ENCODE measurements at places on chromosomes 1 and 21.

DNA sequence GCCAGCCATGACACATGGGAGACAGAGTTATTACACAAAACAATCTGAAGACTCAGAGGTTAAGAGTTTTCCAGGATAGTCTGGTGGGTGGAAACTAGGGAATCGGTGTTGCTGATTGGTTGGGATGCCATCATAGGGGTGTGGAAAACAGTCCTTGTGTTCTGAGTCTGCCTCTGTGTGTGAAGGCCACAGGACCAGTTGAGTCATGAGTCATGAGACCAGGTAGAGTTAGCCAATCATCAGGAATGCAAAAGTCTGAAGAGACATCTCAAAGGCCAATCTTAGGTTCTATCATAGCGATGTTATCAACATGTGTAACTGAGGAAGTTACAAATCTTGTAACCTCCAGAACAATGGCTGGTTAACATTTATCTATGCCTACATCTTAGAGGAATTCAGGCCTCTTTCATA lies 49.7 kb upstream of the NEK7 start:
- DNase-seq: no peak

GRCh38 chr1:179034720-179035119 lies 9.0 kb downstream of the FAM20B start:
- no peak for DNase-seq

GRCh38 chr1:28421744-28422143 lies 52.2 kb downstream of the PHACTR4 start:
- DNase-seq: no peak

- no peak for DNase-seq
These were observed 117.3 kb downstream of the UCHL5 start for GRCh38 chr1:192941722-192942411.

GRCh38 chr1:182149411-182149965 lies 88.0 kb upstream of the ZNF648 start:
- DNase-seq: no peak

DNA sequence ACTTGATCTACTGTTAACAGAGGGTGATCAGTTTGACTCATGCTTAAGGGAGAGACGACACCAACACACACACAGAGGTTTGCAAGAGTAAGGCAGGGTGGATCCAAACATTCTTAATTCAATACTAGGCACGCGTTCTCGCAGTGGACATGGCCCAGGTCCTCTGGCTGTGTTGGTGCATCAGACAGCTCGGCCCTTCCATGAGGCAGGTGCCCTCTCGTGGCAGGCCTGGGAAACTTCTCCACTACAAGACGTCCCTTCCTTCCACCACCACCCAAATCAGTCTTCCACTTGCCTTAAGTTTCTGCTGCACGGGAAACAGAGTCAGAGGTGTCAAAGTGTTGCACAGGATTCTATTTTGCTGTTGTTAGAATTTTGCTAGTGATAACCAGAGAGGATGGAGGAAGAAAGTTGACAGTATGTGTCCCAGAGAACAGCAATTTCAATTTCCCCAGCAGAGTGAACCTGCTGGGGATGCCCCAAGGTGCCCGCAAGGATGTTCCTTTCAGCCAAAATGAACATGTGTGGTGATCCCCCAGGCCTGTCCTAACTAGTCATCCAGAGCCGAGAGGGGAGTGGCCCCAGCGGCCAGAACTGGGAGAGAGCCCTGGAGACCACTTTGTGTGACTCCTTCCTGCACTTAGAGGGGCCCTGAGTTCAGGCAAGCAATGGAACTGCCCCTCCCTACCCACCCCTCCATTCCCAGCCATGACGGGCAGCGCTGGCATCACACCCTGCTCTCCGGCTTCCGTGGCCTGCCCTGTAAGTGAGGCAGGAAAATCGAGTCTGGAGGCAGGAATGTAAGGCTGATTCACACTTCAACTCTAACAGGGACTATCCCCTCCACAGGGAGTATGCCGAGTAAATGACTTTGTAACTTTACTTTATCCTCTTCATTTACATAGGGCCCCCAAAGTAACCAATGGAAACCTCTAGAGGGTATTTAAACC lies 34.8 kb downstream of the MX1 start:
- DNase-seq: no peak

DNA sequence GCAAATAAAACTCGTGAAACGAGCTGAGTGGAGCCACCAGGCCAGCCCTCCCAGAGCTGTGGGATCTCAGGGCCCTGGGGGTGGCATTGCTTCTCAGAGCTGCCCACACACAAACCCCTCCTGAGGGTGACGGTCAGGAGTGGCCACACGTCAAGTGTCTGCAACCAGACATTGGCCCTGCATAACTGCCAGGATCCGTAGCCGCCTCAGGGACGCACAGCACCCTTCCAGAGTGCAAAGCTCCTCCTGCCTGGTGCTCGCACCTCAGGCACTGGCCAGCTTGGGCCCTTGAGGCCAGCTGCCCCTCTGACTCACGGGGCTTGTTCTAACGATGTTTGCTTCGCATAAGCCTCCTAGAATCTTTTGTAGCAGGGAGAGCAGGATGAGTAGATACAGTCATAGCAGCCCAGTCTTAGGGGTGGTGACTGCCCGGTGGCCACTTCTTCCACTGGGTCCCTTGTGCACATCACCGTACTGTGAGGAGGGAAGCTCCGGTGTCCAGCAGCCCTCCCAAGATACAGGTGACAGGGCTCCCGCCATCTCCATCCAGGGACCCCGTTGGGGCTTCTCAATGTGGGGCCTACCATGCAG lies 5.0 kb downstream of the WNT3A start:
- DNase-seq: no peak

GRCh38 chr1:42833981-42834380 lies 12.4 kb upstream of the ZNF691 start:
- DNase-seq: no peak

- DNase-seq: no peak
These were observed 52.0 kb upstream of the FAM20B start for GRCh38 chr1:178973652-178974101.

- DNase-seq: no peak
These were observed 29.6 kb upstream of the BTG2 start for GRCh38 chr1:203275656-203276272.

- no peak for DNase-seq
These were observed 273.8 kb downstream of the FAM72C start for GRCh38 chr1:143698016-143698415.

DNA sequence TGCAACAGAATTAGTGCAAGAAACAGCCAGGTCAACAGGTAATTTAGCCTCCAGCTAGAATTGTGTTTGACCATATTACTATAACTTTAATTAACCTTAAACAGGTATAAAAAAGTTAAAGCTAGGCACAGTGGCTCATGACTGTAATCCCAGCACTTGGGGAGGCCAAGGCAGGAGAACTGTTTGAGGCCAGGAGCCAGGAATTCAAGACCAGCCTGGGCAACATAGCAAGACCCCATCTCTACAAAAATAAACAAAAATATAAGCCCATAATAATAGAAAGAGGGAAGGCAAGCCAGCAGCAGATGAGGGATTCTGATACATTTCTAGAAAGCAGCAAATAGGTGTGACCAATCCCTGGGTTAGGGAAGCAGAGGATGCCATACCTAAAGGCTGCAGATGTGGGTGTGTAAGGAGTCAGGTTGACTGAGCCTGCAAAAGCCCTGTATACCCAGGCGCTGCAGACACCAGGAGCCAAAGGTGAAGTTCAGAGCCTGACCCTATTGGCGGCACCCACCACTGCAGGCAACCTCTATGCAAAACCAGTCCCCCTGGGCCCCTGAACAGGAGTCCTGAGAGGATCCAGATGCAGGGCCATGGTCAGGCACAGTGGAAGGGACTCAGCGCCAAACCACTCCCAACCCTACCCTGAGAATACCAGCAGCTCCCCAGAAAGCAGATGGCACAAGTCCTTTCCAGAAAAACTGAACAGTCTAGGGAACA lies 19.3 kb upstream of the LSS start:
- no peak for DNase-seq

GRCh38 chr1:170145061-170145460 lies 698 bp upstream of the NTMT2 start:
- DNase-seq: no peak

GRCh38 chr21:38858026-38858811 lies 52.5 kb downstream of the ETS2 start:
- DNase-seq: no peak

DNA sequence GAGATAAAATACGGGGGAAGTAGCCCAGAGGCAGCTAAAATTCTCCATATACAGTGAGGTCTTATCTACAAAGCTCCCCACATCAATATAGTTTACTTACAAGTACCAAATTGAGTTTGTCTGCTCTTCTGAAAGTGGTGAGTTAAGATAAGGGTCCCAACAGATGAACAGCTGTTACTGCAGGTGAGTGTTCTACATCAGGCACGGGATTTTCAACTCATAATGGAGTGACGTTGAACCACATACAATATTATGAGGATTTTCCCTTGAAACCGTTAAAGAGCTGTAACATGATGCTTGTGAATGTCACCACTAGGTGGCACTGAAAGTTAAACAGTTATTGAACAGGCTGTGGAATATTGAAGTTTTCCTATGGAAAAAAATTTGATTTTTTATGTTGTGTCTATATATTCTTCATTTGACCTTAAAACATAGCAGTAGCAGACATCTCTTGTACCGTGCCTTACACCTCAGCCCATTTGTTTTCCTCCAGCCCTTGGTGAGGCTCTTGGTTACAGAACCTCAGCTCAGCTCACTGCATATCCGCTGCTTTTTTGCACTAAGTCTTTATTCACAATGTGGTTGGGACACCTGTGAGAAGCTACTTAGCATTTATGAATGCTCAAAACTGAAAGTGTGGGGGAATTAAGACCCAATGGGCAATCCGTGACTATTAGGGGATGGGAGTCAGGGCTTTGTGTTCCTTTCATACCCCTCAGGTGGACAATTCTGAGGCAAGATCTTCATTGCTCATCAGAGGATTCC lies 23.2 kb downstream of the CD1D start:
- no peak for DNase-seq

DNA sequence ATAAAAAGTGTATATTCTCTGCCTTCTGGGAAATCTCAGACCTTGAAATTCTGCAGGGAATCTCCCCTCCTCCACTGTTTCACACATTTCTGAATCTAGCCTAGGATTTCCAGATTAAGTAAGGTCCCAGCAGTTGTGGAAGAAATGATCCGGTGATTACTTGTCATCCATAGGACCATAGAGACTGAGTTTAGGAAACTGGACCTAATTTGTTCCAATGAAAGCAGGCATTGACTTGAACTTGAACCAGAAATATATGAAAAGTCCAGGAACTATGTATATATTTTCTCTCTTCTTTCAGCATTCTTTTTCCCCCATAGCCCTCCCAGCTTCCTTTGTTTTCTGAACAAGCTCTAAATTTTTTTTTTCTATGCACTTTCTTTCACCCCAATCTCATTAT lies 149.5 kb upstream of the SPAG17 start:
- DNase-seq: no peak

GRCh38 chr1:201013991-201014815 lies 9.3 kb downstream of the KIF21B start:
- DNase-seq: no peak

DNA sequence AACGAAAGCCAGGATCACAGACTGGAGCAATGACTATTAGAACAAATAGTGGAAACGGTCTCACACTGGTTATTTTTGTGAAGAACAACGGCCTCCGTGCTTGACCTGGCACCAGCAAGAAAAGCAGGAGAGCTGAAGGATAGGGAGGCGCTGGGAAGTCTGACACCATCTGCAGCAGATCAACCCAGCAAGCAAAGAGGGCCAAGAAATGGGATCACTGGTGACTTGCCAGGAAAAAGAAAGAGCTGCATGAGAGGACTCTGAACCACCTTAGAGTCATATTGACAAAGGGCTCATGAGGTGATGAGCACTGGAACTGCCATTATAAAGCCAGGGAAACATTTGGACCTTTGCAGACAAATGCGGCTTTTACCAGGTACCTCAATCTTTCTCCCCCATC lies 25.0 kb downstream of the MTOR start:
- no peak for DNase-seq

DNA sequence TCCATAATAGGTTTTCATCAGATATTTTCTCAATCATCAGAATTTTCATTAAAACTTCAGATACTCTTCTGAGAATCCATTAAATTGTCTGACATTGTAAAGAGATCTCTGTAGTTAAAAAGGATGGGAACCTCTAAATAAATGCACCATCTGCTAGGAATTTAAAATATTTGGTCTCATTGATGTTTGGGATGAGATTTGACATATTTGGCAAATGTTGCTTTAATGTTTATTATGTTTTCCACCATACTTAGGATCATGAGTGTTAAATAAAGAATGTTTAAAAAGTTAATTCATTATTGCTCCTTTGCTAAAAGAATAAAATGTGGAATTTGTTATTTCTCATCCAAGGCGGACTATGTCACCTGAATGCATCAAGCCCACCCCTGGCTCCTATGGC lies 85.5 kb upstream of the VANGL1 start:
- DNase-seq: no peak

Measured in esophagus squamous epithelium (tissue), 5 donors.